Smooth muscle cell of the pulmonary artery (primary cell): ENCODE measurements at places on chromosomes 13 and 19. TPM values are rescaled to one million over a fixed set of nuclear protein-coding genes. Genes with fewer than 3 reads are reported as not detected.

The MUC16 gene
- not detected in 2 replicates for total RNA-seq

The LYL1 gene
- total RNA-seq, result 0.91 and 1.3 TPM in 2 replicates

The RPL13A gene
- 1,440 and 2,433 TPM in 2 replicates for total RNA-seq

The INSL3 gene
- total RNA-seq, result not detected in 2 replicates

The CD70 gene
- total RNA-seq, result not detected in 2 replicates

The DMAC2 gene
- 28.6 and 33.4 TPM in 2 replicates for total RNA-seq

The NLRP4 gene
- not detected in 2 replicates for total RNA-seq

The RFPL4A gene
- total RNA-seq, result not detected in 2 replicates

The CYP4F2 gene
- total RNA-seq, result not detected in 2 replicates

The GADD45GIP1 gene
- total RNA-seq, result 9.5 and 12.9 TPM in 2 replicates

The PCSK4 gene
- total RNA-seq, result 0.92 and 1.4 TPM in 2 replicates

The RFX1 gene
- 6.6 and 8.0 TPM in 2 replicates for total RNA-seq

The CLDND2 gene
- not detected in 2 replicates for total RNA-seq

The ZNF681 gene
- total RNA-seq, result 0.39 and 0.43 TPM in 2 replicates

The ZNF649 gene
- 4.7 and 5.4 TPM in 2 replicates for total RNA-seq

The ZNF682 gene
- total RNA-seq, result 1.2 and 1.8 TPM in 2 replicates

The SCGB2B2 gene
- total RNA-seq, result 0.17 and 0.33 TPM in 2 replicates

The ZNF497 gene
- total RNA-seq, result 0.91 and 2.0 TPM in 2 replicates

The ZNF345 gene
- total RNA-seq, result 1.8 and 2.3 TPM in 2 replicates

The F10 gene
- total RNA-seq, result 11.8 and 25.5 TPM in 2 replicates

The CRB3 gene
- total RNA-seq, result 0.17 TPM in 1 of 2 replicates, not detected in the other

The ZIM2 gene
- total RNA-seq, result not detected in 2 replicates

The TEX29 gene
- 0.26 TPM in 1 of 2 replicates, not detected in the other for total RNA-seq

The CCDC70 gene
- total RNA-seq, result not detected in 2 replicates
